CD4-positive, alpha-beta T cell (primary cell): ENCODE measurements at places on chromosomes 6 and 20.

GRCh38 chr20:58096880-58097423 is 131.5 kb downstream of the ANKRD60 start:
- DNase-seq, result no peak

GRCh38 chr20:53434662-53435061 is 159.0 kb downstream of the ZNF217 start:
- DNase-seq, result no peak

DNA sequence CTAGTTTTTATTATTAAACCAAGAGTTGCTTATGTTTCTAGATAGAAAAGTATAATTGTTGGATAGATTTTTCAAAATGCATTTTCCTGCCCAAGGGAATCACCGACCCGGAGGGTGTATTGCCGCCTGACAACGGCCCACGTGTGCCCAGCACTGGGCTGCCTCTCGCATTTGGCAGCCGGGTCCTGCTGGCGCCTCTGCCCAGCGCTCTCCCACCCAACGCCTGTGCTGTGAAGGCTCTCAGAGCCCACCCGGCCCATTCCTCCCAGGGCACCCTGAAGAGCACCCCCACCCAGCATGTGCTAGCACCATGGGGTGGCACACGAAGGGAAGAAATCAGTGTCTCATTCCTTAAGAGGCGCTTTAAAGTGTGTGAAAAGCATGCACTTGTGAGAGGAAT is 88.3 kb upstream of the AFDN start:
- no peak for DNase-seq

GRCh38 chr6:142009647-142010046 is 123.1 kb upstream of the GJE1 start:
- DNase-seq, result no peak
